ENCODE measurements at places on chromosomes 5 and 9.

DNA sequence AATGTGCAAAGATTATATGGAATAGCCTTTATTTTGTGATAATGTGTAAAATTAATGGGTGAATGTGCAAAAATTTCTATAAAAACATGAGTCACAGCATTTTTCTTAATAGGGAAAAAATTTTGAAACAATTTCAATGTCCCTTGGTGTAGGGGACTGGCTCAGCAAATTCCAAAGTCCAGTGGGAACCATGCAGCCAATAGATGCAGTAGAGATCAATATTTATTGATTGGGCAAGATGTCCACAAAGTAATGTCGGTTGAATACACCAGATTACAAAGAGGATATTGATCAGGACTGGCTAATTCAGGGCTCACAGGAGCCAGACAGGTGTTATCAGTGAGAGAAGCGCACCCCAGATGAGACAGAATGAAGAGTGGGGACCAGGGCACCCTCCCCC is 62.5 kb downstream of the AMBP start:
- no peak for DNase-seq

DNA sequence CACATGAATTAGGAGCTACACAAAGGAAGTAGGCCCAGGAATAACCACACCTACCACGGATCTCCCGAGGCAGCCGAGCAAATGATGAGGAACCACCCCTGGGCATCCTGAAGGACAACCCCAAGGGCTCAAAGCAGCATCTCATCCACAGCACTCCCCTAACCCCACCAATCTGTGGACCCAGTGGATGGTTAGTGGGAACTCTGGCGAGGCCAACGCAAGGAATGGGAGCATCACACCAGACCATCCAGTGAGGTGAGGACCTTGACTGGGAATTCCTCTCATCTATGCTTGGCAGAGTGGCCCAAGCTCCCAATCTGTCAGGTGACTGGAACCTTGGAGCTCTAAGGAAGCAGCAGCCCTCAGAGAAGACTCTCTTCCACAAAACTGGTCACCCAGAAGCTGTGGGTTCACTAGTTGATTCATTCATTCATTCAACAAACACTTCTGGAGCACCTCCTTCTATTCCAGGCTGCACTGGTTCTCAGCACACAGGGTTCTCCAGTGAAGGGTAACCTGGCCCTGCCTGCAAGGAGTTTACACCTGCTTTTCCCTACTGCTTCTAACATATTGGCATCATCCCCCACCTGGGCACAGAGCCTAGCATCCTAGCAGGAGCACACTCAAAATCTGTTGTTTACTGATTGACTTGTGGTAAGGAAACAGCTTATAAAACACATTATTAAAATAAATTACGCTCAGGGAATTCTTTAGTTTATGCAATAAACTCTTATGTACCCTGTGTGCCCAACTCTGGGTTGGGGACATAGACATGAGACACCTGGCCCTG is 4.9 kb downstream of the ACSL6 start:
- no peak for DNase-seq

GRCh38 chr5:132243366-132243977 is 14.0 kb upstream of the PDLIM4 start:
- no peak for DNase-seq

DNA sequence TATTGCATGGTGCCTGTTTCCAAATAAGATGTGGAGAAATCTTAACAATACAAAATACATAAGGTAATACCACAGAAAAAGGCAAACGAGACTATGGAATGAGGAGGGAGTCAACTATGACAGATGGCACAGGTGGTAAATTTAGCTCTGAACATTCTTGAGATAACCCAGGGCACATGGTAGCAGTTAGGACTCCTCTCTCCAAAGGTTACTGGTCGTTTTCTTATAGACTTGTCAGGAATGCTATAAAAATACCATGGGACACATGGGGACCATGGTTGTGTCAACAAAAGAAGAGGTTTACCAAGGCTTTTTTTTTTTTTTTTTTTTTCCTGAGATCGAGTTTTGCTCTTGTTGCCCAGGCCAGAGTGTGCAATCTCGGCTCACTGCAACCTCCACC is 209.4 kb upstream of the RFX3 start:
- no peak for DNase-seq

DNA sequence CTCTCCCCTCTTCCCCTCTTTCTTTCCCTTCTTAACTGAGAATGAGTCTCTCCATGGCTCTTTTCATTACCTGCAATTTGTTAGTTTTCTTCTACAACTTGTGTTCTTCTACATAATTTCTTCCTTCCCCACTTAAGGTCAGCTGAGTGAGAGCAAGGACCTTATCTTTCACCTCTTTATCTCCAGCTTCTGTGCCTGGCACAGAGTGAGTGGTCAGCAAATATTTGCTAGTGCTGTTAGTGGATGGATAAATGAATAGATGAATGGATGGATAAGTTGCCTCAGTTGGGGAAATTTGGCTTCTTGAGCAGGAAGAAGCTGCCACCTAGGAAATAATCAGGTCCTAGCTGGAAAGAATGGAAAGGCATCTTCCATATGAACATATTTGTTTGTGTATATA is 44.6 kb upstream of the PPARGC1B start:
- DNase-seq, result no peak

DNA sequence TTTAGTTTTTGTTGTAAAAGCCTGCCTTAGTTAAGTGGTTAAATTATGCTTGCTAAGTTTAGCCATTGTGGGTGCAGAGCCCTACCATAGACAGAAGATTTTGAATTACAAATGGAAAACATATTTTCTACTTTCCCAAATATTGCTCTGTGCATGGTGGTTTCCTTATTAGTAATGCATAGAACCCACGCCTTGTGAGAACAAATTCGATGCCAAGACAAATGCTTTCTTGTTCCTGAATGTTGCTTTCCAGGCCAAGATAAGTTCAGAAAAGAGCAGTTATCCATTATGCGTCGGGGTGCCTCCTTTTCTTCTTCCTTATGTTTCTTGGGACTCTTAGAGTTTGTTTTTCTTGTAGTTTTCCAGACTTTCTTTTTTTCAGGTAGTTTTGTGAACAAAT is 31.0 kb upstream of the GARNL3 start:
- no peak for DNase-seq

GRCh38 chr5:374631-375335 is 53.3 kb downstream of the AHRR start:
- no peak for DNase-seq

DNA sequence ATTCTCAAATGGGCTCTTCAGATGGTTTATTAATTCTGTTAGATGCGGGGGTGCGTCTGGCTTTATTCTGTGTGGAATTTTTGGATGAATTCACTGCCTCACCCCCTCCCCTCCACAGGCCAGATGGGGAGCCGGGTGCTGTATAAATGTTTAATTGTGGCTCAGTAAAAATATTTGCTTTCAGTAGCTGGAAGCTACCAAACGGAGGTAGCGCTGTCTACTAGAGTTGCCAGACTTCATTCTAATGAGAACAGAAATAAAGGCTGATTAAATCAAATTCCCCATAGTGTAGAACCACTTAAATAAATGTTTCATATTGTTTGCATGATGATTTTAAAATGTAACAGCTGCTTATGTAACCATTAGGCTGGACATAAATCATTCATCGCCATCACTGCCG is 34.5 kb upstream of the KCNMB1 start:
- DNase-seq, result no peak

All from MV-4-11 (cell line).